Lower lobe of right lung (tissue), 2 donors: ENCODE measurements at places on chromosomes 13 and 19. TPM values are rescaled to one million over a fixed set of nuclear protein-coding genes. Genes with fewer than 3 reads are reported as not detected.

NKG7 gene
- 31.7 TPM for total RNA-seq

GRCh38 chr13:110713981-110714796, 689 bp downstream of the ING1 start:
- H3K36me3 ChIP-seq, result peaks cover 4% of the 10 kb centered on the region
- peak overlapping the region; percentile 81 for H3K4me3 ChIP-seq
- H3K27ac ChIP-seq, result peak overlapping the region; percentile 99
- peaks cover 34% of the 10 kb centered on the region for H3K4me1 ChIP-seq
- peak; percentile 75 for DNase-seq

DNA sequence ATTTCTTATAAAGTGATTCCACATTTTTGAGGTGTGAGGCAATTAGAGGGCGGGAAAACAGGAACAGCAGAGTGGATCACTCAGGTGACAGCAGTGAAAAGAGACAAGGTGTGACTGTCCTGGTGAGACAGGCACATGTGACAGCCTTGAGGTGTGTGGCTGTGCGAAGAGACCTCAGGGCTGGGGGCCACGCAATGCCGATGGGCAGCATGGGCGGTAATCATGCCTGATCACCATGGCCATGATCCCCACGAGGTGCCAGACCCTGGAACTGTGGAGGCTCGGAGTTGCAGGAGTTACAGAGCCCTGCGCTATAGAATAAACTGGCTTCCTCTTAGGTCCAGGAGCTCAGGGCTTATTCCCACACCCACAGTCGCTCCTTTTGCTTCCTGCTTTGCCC, 2.0 kb downstream of the SPACA6 start:
- DNase-seq, result no peak
- peaks cover 18% of the 10 kb centered on the region for H3K4me1 ChIP-seq
- peaks cover 67% of the 10 kb centered on the region for H3K36me3 ChIP-seq
- H3K27me3 ChIP-seq, result no peaks in the 10 kb centered on the region

FXYD7 gene
- total RNA-seq, result not detected

- peak overlapping the region; percentile 43 for H3K4me3 ChIP-seq
- H3K36me3 ChIP-seq, result no peaks in the 10 kb centered on the region
- H3K27ac ChIP-seq, result no peak overlapping the region
- peaks cover 44% of the 10 kb centered on the region for H3K27me3 ChIP-seq
- H3K4me1 ChIP-seq, result peaks cover 28% of the 10 kb centered on the region
Measured at GRCh38 chr13:95641291-95642027, 3.0 kb downstream of the DZIP1 start.

DNA sequence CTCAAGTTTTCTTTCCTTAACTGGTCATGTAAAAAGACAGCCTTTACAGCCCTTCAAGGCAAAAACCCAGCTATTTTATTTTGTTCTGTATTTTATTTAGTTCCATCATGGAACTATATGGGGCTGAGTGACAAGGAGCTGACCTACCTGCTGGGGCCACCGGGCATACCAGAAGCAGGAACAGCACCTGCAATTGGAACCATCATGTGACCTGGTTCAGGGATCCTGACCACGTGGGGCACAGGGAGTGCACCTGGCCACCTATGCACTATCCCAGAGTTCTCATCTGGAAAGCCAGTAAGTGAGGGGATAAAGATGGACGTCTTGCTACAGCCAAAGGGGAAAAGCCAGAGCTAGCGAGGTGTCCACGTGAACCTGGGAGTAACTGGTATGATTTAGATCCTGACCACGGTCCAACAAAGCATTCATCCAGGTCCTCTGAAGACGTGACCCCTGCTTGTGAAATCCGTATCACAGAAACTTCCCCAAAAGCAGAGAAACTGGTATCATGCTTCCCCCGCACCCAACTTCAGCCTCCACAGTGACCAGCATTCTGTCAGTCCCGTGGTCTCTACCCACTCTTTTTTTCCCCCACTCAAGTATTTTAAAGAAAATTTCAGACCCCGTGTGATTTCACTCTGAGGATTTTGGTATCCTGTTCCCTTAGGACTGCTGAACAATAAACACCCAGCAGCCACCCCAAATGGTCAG, 40.5 kb upstream of the SLC15A1 start:
- H3K4me1 ChIP-seq, result no peaks in the 10 kb centered on the region
- peaks cover 56% of the 10 kb centered on the region for H3K36me3 ChIP-seq
- H3K4me3 ChIP-seq, result no peak overlapping the region
- DNase-seq, result no peak

SPRY2 gene
- total RNA-seq, result 44.6 TPM

GRCh38 chr13:104314926-104315535, 1248.8 kb upstream of the SLC10A2 start:
- no peak overlapping the region for H3K4me3 ChIP-seq
- no peak overlapping the region for H3K27ac ChIP-seq
- H3K4me1 ChIP-seq, result no peaks in the 10 kb centered on the region
- DNase-seq, result no peak

ACTN4 gene
- total RNA-seq, result 454 TPM

GRCh38 chr13:76745261-76746200, 140.7 kb downstream of the KCTD12 start:
- H3K4me3 ChIP-seq, result no peak overlapping the region
- DNase-seq, result no peak

- no peaks in the 10 kb centered on the region for H3K27me3 ChIP-seq
- no peak for DNase-seq
- no peak overlapping the region for H3K4me3 ChIP-seq
- H3K27ac ChIP-seq, result no peak overlapping the region
Measured at GRCh38 chr13:114145256-114145655, 12.8 kb upstream of the RASA3 start.

GRCh38 chr13:74796157-74796556, 662.0 kb upstream of the KLF12 start:
- no peaks in the 10 kb centered on the region for H3K27me3 ChIP-seq
- DNase-seq, result no peak
- no peak overlapping the region for H3K27ac ChIP-seq
- no peak overlapping the region for H3K4me3 ChIP-seq
- H3K4me1 ChIP-seq, result no peaks in the 10 kb centered on the region

GRCh38 chr19:46317339-46317738, 20.5 kb downstream of the HIF3A start:
- H3K27me3 ChIP-seq, result no peaks in the 10 kb centered on the region
- H3K36me3 ChIP-seq, result peaks cover 65% of the 10 kb centered on the region
- DNase-seq, result no peak
